Right renal cortex interstitium (tissue), 3 donors: ENCODE measurements at places on chromosomes 3 and 15. TPM values are rescaled to one million over a fixed set of nuclear protein-coding genes. Genes with fewer than 3 reads are reported as not detected.

DNA sequence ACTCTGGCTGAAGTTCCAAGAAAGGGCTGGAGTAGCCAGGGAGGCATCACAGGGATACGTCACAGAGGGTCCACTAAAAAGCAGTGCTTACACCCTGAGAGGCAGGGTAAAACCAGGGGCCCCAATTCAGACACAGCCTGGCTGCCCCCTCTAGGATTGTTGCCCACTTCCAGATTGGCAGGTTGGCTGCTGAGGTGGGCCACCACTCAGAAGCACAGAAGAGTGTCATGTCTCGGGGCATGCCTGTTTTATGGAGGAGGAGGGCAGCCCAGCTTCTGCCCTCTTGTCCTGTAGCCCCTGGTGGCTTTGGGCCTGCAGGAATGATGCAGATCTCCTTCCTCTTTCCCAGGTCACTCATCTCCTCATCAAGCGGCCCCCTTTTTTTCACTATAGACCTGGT is 24.0 kb downstream of the NOX5 start:
- DNase-seq = no peak

GRCh38 chr15:96353416-96353929 is 23.0 kb downstream of the NR2F2 start:
- no peak for DNase-seq

The PYGO1 gene
- 15.4 TPM for polyA plus RNA-seq

DNA sequence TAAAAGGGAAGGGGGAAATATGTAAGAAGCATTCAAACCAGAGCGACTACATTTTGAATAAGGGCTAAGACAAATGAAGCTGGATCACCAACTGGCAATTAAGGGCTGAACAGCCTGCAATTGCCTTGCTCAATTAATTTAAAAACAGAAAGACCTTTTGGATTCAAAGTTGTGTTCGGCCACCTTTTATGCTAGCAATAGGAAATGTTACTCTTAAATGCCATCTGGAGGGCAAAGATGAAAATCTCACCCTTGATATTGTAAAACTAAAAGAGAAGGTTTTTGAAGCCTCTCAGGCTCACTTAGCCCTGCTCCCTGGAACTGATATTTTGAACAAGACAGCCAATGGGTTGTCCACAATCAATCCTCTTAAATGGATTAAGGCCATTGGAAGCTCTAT is 44.2 kb downstream of the ACAD9 start:
- no peak for DNase-seq

DNA sequence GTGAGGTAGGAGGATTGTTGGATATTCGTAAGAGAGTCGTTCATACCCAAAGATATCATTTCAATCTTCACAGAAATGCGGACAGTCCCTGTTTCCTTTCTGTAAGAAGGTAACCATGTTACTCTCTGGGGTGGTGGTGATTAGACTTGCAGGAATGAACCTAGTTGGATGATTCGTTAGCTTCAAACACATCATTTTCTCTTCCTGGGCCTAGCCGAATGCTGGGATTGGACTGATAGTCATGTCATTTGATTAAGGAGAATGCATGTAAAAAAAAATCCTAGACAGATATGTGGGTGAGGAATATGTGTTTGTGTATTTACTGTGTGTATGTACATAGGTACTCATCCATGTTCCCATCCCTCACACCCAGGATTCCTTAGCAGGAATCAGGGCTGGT is 12.4 kb downstream of the SLCO3A1 start:
- no peak for DNase-seq

DNA sequence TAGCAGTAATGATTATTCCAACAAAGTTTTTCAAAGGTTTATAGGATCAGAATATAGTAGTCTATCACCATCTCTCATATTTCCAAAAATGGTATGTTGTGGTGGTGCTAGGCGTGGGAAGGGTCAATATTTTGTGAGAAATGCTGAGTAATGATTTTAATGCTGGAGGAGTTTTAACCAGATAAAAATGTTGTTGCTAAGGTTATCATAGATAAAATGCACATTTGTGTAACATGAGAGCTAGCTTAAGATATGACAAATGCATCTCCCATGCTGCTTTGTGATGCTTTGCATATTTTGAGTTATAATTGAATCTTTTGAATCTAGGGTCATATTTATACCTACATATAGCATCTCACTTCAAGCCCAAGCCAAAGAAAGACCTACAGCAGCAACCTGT is 103.9 kb upstream of the ROBO1 start:
- DNase-seq = no peak

- DNase-seq = no peak
Observed at GRCh38 chr3:142134799-142135325, 14.5 kb downstream of the TFDP2 start.
